ENCODE measurements at places on chromosomes 13 and 19.

DNA sequence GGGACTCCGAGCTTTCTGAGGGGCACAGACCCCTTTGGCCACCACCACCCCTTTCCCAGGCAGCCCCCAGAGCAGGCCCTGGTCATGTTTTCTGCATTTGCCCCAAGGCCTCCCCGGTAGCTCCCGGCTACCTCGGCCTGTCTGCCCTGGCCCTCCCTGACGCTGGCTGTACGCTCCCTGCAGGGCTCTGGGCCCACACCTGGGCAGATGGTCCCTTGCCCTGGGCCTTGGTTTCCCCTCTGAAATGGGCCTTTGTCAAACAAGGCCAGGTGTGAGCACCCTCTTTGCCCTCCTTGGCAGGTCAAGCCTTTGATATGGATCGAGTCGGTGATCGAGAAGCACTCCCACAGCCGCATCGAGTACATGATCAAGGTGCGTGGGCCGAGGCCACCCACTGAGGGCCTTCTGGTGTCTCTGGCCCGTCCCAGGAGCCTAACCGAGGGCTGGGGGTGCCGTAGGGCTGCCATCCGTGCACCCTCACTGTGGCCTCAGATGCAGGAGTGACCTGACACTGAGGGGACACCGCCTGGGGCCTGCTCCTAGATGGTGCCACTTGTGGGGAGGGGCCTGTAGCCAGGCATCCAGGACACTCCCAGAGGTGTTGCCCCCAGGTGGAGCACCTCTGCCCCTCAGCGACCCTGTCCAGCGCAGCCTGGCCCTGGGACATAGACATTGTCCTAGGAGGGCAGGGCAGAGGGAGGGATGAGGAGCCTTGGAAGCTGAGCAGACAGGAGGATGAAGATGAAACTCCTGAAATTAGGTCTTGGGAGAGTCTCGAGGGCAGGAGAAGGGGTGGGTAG lies 30.3 kb downstream of the AP1M1 start:
- no peak for DNase-seq

- DNase-seq = no peak
Observed at GRCh38 chr13:79999601-80000000, 341.3 kb downstream of the SPRY2 start.

DNA sequence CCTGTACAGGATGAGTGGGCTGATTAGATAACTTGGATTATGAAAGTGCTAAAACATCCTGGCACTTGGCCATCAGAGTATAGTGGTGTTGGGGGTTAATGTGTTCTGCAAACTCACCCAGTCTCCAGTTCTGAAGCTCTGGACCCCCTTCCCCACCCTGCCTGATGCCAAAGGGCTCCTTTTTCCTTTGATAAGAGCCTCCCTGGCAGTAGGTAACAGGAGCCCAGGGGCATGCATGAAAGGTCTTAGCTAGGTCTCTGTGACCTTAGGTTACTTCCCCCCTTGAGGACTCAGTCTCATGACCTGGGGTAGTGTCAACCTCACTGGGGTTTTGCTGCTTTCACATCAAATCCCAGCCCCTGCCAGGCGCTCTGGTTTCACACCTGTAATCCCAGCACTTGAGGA lies 2.5 kb downstream of the RPS28 start:
- DNase-seq = no peak

DNA sequence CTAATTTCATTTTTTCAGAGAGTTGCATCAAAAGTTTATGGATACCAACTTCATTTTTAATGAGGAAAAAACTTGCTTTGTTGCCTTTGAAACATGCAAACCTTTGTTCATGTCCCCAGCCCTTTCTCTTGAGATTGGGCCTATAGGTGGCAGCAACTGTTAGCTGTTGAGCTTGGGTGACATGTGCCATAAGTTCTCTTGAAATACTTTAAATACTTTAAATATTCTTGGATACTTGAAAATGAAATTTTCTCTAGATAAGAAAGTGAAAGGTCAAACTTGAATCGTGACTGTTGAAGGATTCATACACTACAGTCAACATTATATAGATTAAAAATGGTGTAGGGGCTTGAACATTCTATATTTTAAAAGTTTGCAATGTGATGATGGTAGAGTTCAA lies 294.9 kb downstream of the NDFIP2 start:
- no peak for DNase-seq

DNA sequence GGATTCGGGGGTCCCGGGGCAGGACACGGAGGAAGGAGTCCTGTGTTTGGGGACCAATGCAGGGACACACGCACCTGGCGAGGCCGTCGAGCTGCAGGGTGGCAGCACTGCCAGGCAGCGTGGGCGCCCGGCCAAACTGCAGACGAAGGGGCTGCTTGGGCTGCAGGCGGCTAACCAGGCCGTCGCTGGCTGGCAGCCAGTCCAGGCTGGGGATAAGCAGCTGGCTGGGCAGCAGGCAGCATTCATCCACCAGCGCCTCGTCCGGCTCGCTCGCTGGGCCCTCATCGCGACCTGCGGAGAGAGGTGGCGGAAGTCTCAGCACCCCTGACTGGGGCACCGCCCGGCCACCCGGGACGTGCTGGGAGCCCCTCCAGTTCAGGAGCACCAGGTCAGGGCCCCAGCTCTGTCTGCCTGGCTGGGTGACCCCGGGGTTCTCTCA lies 11.5 kb downstream of the CFD start:
- no peak for DNase-seq

- DNase-seq = no peak
Observed at GRCh38 chr19:44430956-44431355, 17.3 kb downstream of the ZNF229 start.

GRCh38 chr13:108166078-108166477 lies 49.3 kb downstream of the LIG4 start:
- no peak for DNase-seq

DNA sequence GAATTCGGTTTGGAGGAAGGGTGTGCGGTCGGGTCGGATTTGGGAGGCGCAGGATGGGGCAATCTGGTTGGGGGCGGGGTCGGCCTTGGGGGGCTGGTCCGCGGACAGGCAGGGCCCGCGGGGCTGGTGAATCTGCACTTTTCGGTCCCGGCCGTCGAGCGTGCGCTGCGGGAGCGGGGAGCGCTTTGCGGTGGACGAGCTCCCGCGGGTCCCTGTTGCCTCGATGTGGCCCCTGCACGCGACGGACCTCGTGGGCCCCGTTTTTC lies 11.9 kb downstream of the PEAK3 start:
- no peak for DNase-seq

GRCh38 chr19:32373585-32374295 lies 28.3 kb downstream of the ZNF507 start:
- DNase-seq = no peak

DNA sequence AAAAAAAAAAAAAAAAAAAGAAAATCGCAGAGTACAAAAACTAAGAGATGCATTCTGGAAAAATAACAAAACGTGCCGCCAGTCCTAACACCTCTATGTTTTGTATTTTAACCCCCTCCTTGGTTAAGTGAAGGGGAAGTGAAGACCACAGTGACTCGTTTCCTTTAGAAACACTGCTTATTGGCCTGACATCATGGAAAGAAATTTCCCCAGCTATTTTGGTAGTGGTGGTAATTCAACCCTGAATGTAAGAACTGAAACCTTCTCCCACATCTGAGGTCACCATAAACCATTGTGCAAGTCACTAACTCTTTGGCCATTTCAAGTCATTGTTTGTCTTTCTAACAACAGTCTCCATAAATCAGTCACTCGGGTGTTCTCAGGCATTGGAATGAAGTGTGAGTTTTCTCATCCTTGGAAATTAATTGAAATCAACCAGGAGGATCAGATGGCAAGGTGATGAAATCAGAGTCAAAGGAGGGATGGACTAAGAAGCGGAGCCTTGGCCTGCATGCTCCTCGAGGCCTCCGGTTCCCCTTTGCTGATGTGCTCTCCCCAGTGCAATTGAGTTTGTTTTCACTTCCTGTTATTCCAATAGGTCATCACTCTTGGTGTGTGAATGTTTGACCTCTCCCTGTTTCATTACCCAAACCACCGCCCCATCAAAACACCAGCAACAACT lies 443.9 kb downstream of the FGF9 start:
- no peak for DNase-seq

- peak; percentile 23 for DNase-seq
Observed at GRCh38 chr19:41426952-41427646, at the start of gene B3GNT8. B3GNT8 (minus strand) TSS chr19:41427374; CDS start chr19:41426778, 596 bp downstream.

GRCh38 chr13:65330287-65330686 lies 1899.8 kb downstream of the PCDH9 start:
- no peak for DNase-seq

- no peak for DNase-seq
Observed at GRCh38 chr13:43983373-43983772, 103.7 kb downstream of the LACC1 start.

DNA sequence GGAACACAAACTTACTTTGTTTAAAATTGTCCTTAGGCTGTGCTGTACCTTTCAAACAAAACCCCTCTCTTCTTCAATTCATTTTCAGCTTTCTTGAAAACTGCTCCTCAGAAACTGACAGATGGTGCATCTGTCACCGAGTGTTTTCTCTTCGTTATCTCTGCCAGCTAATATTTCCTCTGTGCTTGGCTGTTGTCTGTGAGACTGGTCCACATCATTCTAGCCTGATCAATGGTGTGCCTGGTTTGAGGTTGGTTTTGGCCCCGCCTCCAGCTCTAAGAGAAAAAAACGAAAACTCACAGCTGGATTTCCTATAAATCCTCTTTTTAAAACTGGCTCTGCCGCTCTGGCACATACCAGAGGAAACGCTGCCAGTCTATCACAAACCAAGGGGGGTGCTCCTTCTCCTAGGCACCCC lies 79.7 kb downstream of the STARD13 start:
- DNase-seq = no peak

DNA sequence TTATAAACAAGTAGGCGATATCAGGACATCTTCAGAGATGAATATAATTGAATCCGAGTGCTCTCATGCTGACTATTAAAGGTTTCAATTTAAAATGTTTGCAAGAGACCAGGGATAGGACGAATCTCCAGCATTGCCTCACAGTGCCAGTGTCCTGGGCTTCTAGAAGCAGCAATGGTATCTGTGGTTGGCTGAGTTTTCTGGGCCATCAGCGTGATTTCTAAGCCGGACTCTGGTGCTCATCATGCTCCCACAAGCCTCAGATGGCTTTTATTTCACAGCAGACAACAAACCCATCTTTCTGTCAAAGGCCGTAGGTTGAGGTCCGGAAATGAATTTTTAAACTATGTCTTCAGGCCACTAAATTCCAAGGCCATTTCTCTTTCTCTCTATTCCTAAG lies 187.7 kb downstream of the FOXO1 start:
- DNase-seq = no peak

- DNase-seq = no peak
Observed at GRCh38 chr13:23750383-23751121, 138.6 kb downstream of the MIPEP start.

GRCh38 chr13:86142080-86142479 lies 342.9 kb upstream of the SLITRK6 start:
- DNase-seq = no peak

DNA sequence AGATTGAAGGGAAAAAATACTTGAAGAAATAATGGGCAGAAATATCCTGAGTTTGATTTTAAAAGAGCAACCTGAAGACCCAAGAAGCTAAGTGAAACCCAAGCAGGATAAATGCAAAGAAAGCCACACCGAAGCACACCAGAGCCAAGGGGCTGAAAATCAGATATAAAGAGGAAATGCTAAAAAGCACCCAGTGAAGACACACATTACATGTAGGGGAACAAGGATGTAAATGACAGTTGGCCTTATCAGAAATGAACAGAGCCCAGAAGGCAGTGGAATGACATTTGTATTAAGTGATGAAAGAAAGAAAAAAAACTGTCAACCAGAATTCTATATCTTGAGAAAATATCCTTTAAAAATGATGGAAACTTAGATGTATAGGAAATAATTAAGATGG lies 139.1 kb downstream of the SLC7A1 start:
- no peak for DNase-seq

- DNase-seq = no peak
Observed at GRCh38 chr13:109704771-109705635, 81.4 kb downstream of the IRS2 start.

DNA sequence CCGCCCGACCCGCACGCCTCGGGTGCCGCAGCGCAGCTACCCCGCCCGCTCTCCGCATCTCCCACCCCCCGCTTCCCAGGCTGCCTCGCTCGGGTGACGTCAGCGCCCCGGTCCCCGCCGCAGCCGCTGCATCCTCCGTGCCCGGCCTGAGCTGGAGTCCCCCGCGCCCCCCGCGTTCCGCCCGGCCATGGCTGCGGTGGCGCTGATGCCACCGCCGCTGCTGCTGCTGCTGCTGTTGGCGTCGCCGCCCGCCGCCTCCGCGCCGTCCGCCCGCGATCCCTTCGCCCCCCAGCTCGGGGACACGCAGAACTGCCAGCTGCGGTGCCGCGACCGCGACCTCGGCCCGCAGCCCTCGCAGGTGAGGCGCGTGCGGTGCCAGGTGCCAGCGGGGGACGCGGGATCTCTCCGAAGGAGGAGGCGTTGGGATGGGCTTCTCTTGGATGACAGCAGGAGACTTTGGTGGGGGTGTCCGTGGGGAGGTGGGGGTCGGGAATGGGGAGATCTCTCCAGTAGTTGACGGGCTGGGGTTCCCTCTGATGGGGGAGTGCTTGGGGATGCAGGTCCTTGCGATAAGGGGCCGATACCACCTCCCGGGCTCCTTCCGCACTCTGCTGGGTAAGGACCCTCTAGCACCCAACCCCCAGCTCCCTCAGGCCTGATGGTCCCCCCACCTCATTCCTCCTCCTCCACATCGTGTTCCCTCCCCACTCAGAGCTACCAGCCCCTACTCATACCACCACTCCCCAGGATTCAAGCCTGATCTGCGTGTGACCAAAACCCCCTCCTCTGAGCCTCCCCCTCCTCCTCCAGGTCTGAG lies at the start of gene TMEM59L:
Gene TMEM59L, plus strand, starts transcription at position 99 of the 817 bp plus-strand sequence. Its CDS starts 89 bp downstream, at position 188.
- peak; percentile 48 for DNase-seq

DNA sequence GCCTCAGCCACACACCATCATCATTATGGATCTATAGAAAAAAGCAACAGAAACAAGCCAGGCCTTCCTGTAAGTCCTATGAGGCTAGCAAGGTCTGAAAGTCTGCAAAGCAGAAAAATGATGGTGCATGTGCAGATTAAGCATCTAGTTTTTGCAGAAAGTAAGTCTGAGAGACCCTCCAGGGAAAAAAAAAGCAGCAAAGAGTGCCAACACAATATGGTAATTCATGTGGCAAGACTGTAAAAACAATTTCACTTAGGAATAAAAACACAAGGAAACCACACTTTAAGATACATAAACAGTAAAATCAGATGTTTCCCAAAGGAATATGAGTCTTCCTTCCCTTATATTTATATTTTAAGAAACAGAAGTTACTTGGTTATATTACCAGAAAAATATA lies 112.3 kb upstream of the FBXL3 start:
- DNase-seq = no peak

DNA sequence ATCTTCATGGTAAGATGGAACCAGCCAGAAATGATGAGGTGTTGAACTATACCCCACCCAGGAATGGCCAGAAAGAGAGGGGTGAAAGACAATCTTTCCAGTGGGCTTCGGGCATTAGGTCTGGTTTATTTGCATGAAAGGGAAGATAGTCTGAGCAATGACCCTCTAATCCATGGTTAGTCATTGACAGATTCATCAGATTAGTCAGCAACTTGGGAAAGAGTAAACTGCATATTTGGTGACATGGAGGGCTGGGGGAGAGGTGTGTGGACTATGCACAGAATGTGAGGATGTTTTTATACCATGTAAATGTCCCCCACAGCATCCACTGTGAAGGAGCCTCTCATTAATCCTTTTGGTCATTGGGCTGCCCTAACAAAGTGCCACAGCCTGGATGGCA lies 30.1 kb upstream of the USP12 start:
- DNase-seq = no peak

Measured in activated CD4-positive, alpha-beta T cell treated with anti-CD3 and anti-CD28 coated beads, Interleukin-2, amount 50 U/mL, for 4 hours (primary cell).